ENCODE measurements at places on chromosomes 3 and 15. TPM values are rescaled to one million over a fixed set of nuclear protein-coding genes. Genes with fewer than 3 reads are reported as not detected.

DNA sequence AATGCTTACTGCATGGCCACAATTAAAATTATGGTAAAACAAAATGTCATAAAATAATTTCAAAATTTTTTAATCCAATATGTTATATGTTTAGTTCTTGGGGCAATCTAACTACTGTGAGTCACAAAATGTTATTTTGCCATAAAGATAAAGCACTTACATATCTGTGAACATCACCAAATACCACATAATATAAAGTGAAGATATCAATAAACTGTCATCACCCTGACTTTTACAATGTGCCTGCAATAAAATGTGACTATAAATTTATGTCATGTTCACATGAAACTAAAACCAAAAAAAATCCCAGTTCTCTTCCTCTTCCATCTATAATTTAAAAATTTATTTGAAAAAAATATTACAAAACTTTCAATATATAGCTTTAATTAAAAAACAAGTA is 191.8 kb downstream of the TBC1D5 start:
- DNase-seq: no peak

GRCh38 chr15:95549168-95549738 is 781.2 kb upstream of the NR2F2 start:
- no peak for DNase-seq

GRCh38 chr3:123523023-123523412 is 61.8 kb downstream of the HACD2 start:
- no peak for DNase-seq

GOLGA8H gene
- total RNA-seq: 1.7 TPM

DNA sequence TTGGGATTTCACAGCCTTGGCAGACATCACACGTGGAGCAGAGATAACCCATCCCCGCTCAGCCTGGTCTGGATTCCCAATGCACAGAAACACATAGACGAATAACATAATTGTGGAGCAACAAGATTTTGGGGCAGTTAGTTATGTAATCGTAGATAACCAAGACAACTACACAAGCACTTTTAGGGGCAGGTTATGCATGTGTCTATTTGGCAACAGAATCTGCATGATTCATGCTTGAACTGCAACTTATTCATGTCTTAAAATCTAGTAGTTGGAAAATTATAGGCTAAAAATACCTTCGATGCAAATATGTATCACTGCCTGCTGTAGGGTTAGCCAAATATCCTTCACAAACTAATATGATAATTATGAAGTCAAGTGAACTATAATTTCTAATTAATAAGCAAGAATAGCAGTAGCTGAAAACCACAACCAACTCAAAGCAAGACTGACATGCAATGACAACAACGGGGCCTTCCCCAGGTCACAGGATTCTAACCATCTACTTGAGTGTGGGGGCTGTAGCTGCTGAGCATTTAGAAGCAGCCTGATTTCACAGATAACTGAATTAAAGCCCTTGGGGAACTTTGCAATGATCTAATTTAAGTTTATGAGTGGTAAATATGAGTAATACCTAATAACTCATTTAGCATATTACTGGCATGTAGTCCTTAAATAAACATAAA is 31.1 kb downstream of the DGKG start:
- DNase-seq: no peak

GRCh38 chr3:71241246-71241901 is 342.2 kb downstream of the FOXP1 start:
- no peak for DNase-seq

DNA sequence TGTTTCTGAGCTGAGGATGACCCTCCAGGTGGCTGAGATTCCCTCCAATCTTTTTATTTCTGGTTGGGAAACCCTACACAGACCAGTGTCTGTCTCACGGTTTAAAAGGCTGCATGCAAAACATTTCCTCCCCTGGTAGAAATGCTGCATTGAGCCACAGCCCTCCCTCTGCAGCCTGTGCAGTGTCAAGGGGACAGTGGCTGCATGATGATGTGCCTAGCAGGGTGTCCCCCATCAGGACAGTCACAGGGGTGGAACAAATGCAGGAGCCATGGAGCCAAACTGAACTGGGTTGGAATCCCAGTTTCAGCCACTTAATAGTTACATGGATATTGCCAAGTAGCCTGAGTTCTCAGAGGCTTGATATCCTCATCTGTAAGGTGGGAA is 147.9 kb upstream of the CTDSPL start:
- peak; percentile 41 for DNase-seq

SLC51B gene
- total RNA-seq: not detected

GRCh38 chr3:188827103-188827502 is 344.7 kb upstream of the TPRG1 start:
- no peak for DNase-seq

DNA sequence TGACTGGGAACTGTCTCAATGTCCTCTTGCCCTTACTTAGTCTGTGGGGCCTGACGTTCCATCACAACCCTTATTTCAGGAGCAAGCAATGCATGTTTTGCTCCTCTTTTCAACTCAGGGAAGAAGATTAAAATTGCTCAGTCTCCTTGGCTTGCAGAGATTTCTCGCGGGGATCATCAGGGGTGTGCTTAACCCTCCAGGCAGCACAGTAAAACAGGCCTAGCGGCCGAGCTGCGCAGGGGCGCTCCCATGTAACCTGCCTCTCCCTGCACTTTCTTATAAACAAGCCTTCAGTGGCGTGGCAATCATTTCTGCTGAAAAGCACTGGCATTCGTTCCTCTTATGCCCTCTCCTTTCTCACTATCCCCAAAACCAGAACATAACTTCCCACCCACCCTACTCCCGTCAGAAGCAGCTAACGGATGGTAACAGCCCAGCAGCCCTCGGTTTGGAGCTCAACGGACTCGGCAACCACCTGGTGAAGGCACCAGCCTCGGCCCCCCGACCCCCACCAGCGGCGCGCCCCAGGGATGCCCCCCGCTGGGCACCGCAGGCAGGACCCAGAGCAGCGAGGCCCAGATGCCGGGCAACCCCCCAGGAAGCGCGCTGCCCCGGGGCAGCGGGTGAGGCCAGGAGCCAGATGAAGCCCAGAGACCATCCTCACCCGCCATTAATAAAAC is 1.1 kb downstream of the MCF2L2 start:
- DNase-seq: no peak

DNA sequence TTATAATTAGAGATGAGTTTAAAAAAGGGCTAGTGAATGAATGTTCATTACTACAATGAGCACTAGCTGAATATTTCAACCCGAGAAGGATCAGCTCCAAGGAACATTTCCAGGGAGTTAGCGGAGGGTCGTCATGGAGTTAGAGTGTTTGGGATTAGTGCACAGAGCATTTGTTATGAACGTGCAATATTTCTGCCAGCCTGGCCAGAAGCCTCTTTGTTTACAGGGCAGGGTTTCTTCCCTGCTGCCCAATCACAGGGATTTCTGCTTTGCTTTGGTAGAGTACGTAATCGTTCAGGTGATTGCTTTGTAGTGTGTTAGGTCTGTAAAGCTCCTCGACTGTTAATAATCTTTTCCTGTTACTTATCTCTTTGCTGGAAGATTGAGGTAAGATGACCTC is 5.9 kb downstream of the CGNL1 start:
- no peak for DNase-seq

- no peak for DNase-seq
Measured at GRCh38 chr15:82768414-82769054, 37.3 kb downstream of the FSD2 start.

CHP1 gene
- 104 TPM for total RNA-seq

DNA sequence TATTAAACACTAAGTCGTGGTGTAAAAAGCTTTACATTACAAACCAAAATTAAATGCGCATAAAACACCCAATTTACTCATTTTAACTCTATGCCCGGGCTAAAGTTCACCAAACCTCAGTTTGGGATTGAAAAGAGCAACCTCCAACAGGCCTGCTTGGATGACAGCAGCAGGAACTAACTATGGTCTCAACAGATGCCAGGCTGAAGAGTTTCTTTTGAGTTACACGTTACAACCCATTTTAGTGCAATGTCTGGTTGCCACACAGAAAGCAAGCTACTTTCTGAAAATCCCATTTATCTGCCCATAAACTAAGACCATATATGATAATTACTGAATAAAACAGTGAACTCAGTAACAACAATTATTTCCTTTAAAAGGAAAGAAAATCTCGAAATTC is 2.2 kb downstream of the SATB1 start:
- no peak for DNase-seq

DNA sequence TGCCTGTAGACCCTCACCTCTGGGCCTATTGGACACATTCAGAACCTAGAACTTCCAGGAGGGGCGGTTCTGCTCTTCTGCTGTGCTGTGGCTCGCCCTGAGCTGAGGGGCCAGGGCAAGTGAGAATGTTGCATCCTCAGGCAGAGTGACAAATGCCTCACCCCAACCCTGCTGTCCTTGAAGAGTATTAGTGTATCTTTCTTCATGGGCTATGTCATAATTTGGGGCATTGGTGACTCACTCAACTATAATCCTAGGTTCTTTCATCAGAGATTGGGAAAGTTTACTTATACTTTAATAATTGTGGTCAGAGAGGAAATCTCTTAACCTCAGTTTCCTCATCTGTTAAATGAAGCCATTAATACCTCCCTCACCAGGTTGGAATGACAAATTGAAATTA is 143.8 kb downstream of the SV2B start:
- DNase-seq: no peak

CRYBG3 gene
- 38.2 TPM for total RNA-seq

GRCh38 chr15:75036212-75036616 is 12.8 kb downstream of the PPCDC start:
- DNase-seq: no peak

MINAR1 gene
- total RNA-seq: 0.19 TPM

DNA sequence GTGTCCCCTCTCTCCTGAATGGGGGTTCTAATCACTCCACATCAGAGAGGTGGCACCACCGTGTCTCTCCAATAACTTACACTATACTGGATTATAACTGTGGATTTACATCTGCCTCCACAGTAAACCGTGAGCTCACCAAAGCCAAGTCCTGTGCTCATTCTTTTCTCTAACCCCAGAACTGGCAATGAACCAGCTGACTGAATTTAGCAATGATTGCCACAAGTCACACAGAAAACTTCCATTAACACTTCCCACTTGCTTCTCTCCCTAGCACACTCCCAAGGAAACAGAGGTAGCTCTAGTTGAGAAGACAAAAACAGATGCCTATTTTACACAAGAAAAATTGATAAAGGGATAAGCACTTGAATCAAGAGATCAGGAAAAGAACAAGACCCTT is 361.3 kb downstream of the ULK4 start:
- no peak for DNase-seq

CPNE9 gene
- not detected for total RNA-seq

GRCh38 chr3:49723296-49723627 is 489 bp downstream of the GMPPB start:
- DNase-seq: peak; percentile 77
